ENCODE measurements at places on chromosomes 5 and 9. TPM values are rescaled to one million over a fixed set of nuclear protein-coding genes. Genes with fewer than 3 reads are reported as not detected.

DNA sequence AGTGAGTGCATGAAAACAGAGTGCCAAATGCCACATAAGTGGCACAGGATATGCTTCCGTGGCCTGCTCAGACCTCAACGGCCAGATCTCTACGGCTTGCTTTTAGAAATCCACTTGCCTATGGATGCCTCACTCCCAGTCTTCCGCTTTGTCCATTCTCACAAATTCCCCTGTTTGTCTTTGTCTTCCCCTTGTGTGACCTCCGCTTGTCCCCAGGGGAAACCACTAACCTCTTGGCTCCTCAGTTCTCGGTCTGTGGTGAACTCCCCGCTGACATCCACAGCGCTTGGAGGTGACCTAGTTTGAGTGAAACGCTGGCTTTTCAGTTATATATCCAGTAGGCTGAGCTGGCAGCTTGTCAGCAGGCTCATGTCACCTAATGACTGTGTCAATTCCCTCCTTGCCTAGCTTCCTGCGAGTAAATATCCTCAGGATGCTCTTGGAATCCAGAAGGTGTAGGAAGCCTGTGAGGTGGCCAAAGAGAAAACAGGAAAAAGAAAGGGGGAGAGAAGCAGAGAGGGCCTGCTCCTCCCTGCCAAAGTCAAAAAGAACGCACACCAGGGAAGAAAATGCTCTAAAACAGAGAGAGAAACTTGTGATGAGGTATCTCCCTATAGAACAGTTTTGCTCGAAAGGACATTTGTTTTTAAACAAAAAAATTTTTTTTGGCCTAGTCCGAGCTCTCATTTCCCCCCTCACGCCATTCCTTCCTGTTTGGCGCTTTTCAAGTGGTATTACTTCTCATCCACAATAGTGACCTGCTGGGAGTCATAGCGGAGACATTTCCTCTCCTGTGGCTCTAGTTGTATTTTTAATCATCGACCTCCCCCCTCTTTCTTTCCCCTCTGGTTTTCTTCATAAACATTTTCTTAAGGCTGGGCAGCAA is 101.6 kb upstream of the SPRY4 start:
- no peak for DNase-seq

The NUTM2G gene
- not detected for total RNA-seq

The CCDC183 gene
- total RNA-seq = 0.71 TPM

The TMEM141 gene
- 37.8 TPM for total RNA-seq

The TMEM215 gene
- total RNA-seq = not detected

All from thoracic aorta (tissue), 2 donors.